ENCODE measurements at places on chromosomes 3 and 15.

DNA sequence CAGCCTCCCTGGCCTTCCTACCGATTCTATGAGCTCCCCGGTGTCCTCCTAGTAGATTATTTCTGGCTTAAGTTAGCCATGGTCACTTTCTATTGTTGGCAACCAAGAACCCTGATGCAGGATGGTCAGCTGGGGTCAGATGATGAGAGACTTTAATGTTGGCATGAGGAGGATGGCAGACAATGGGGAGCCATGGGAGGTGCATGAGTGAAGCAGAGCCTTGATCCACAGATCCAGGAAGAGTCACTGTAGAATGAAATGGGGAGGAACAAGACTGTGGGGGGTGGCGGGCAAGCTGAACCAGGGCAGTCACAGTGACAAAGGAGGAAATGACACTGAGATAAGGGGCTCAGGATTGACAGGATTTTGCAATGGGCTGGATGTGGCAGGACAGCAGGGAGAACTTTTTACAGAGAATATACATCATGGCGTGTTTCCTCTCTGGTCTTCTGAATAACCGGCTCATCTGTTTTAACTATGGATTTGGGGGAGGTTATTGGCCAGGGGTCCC is 60.9 kb downstream of the RPLP1 start:
- no peak for DNase-seq

DNA sequence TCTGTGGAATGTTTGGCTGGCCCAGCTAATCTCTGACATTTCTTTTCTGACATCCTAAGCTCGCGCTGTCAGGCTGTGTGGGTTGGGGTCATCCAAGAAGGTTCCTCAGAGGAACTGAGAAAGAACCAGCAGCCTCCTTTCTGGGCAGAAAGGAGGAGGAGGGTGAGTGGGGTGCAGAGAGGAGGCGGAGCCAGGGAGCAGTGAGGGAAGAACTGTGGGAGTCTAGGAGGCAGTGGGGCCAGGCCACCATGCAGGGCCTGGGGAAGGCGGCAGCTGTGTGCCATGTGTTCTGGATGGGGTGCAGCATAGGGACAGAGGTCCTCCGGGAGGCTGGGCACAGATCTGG is 5.3 kb downstream of the SEMA7A start:
- no peak for DNase-seq

DNA sequence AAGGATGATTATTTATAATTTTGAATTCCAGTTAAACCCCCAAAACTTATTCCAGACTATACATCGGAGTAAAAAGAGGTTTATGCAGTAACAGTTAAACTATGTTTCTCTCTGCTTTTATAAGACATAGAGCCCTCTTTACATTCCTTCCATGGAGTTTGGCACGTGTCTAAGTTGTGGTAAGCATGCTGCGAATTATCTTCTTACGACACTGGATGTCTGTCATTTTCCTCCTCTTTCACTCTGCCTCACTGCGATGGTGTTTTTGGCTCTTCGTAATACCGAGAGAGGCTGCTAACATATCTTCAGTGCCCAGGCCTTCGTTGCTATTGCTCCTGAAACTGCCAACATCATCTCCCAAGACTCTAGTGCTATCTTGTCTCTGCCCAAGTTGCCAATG is 83.9 kb upstream of the TGFBR2 start:
- DNase-seq, result no peak

DNA sequence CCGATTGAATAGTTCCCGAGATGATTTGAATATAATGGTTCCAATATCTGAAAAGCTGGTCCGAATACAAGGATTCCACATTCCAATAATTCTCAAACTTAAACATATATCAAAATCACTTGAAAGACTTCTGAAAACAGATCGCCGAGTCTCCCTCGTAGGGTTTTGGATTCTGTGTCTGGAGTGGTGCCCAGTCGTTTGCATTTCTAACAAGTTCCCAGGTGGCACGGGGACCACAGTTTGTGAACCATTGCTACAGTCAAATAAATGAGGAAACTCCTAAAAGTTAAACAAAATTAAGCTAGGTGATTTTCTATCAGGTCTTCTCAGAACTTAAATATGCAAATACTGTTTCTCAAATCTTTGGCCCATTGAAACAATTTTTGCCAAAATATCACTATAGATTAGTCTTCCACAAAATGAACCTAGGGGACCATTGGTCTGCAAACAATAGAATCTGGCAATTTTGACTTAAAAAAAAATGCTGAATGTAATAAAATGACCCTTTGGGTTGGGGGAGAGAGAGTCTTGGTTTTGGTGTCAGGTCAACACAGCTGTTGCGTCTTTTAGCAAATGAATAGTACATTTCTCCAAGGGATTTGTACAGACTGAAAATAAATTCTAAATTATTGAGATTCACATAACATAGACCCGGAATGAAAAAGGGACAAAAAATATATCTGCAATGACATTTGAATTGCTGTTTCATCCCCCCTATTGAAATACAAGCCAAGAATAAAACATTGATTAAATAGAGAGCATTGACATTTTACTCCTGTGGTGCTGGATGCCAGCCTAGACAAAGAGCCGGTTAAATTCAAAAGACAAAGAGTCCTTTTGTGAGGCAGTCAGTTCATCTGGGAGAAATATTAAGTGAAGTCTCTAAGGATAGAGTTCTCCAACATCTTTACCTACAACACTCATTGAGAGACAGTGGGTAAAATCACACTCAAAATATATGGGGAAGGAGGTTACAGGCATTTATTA is 175.7 kb upstream of the ADAMTS9 start:
- DNase-seq, result no peak

- DNase-seq, result no peak
These were observed at the start of gene ARPP21 for GRCh38 chr3:35639254-35640186. TSS of gene ARPP21 (plus strand) at chr3:35639525. CDS start at chr3:35681752, 42,227 bp downstream.

DNA sequence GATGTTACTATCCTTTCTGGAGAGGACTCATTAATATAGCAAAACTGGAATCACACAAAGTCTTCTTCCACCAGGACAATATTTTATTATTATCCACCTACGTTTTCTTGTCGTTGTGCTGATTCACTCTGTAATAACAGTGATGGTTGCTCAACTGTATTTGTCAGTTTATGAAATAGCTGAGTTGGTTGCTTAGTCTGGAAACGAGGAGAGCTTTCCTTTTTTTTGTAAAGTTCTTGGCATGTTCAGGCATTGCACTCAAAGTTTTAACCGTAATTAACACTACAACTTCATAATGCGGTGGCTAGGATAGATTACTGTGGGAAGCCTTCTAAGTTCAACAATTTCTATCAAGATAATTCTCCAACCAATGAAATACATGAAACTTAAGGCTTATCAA is 131.2 kb downstream of the RAP2B start:
- DNase-seq, result no peak

DNA sequence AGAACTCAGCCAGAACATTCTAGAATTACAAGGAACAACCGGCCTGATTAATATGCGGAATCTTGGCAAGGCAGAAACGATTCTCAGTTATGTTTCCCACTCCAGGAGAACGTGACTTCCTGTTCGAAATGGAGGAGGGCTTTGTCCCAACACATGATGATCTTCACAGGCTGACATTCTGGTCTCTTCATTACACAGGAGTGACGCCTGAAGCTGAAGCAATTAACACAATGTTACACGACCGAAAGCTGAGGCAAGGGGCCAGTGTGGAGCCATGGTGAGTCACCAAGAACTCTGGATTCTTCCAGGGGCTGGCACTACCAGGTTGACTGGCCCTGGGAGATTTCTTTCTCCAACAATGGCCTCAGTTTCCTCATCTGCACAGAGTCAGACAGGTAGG is 40.9 kb downstream of the RFTN1 start:
- DNase-seq, result no peak

- no peak for DNase-seq
These were observed 57.1 kb upstream of the MBNL1 start for GRCh38 chr3:152211655-152212054.

GRCh38 chr3:130085881-130086280 is 4.2 kb downstream of the ALG1L2 start:
- DNase-seq, result no peak

DNA sequence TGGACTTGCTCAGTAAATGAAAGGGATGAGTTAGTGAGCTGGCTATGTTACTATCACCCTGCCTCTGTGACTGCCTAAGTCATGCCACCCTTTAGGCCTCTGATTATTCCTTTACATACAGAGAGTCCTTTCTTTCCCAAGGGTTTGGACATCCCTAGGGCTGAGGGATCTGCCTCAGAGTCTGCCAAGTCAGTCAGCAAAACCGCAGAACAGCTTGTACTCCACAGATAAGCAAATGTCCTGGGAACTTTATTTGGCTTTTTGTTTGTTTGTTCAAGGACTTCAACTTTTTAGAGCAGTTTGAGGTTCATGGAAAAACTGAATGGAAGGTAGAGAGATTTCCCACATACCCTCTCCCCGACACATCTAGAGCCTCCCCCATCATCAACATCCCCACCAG is 82.6 kb upstream of the TRIM42 start:
- DNase-seq, result no peak

DNA sequence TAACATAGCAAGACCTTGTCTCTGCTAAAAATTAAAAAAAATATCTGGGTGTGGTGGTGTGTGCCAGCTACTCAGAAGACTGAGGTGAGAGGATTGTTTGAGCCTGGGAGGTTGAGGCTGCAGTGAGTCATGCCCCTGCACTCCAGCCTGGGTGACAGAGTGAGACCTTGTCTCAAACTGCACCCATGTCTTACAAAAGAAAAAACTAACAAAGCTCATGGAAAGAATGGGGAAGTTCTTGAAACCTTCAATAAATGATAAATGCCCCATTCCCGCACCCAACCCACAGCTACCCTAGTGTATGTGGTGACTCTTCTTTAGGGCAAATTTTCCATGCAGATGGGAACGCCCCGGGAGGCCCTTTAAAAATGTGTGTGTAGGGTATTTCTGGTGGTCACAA is 28.3 kb downstream of the RPLP1 start:
- no peak for DNase-seq

- DNase-seq, result no peak
These were observed 157.7 kb upstream of the BCL6 start for GRCh38 chr3:187902936-187903335.

- DNase-seq, result no peak
These were observed 13.4 kb upstream of the FAM81A start for GRCh38 chr15:59424616-59425015.

GRCh38 chr15:97984157-97984556 is 23.7 kb downstream of the ARRDC4 start:
- no peak for DNase-seq

DNA sequence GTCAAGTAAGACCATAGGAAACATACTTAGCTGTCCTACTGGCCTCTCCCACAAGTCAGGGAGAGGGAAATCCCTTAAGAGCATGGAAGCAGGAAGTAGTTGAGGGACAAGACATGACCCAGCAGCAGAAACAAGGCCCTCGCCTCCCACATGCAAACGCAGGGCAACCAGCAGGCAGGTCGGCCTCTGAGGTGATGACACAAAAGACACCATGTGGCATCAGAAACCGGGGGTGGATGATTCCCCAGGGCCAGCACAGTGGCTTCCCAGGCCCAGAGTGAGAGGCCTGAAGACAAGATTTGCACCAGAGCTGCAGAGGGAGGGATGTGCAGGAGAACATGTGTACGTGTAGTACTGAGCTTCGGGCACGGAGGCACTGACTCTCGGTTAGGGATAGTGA is 26.3 kb downstream of the PXYLP1 start:
- DNase-seq, result no peak

GRCh38 chr3:41404582-41404981 is 205.3 kb downstream of the CTNNB1 start:
- DNase-seq, result no peak

DNA sequence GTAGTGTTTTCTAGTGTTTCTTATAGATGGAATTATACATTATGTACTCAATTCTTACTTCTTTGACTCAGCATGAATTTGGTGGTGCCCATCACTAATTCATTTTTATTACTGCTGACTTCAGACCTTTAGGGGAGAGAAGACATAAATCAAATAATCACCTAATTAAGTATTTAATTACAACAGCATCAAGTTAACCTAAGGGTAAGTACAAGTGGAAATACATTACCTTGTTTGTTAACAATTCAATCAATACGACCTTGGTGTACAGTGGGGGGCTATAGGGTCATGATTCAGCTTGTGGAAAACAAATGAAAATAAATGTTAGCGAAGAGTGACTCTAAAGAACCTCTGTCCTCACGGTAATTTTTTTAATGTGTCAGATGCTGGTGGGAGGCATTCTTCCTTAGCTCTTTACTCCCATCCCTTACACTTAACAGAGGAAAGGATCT is 538 bp upstream of the CAPN7 start:
- no peak for DNase-seq

DNA sequence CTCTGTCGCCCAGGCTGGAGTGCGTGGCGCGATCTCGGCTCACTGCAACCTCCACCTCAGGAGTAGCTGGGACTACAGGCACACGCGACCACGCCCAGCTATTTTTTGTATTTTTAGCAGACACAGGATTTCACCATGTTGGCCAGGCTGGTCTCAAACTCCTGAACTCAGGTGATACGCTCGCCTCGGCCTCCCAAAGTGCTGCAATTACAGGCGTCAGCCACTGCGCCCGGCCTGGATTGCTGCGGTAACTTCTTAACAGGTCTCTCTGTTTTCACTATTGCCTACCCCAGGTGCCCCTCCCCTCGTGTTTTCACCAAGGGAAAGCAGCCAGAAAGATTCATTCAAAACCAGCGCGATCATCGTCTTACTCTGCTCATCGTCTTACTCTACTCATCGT is 10.5 kb downstream of the ADAMTS7 start:
- DNase-seq, result no peak

DNA sequence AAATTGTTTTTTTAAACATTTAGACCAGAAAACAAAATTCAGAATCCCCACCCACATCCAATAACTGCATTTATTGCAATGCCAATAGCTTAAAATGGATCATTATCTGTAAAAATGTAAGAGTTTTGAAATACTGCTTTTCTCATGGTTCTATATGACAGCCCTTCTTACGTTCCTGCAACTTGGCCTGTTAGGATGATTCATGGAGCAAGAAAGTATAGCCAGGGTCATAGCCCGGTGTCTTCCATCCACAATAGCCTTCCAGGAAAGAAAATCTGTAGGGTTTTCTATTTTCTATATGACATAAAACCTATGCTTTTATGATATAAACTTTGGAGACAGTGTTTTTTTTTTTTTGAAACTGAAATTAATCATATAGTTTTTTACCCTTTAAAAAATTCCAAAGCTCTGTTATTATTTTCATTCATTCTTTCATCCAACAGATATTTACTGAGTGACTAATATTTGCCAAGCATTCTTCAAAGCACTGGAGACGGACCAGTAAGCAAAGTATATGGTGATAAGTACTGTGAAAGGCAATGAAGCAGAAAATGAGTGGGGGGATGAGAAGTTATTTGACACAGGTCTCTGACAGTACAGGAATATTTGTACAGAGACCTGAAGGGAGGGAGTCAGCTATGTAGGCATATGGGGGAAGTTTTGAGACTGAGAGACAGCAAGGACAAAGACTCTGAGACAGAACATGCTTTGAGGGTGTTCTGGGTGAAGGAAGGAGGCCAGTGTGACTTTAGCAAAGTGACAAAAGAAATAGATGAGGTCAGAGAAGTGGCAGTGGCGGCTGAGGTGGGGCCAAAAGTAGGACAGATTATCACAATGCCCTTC is 29.0 kb upstream of the SLC2A2 start:
- no peak for DNase-seq

- no peak for DNase-seq
These were observed 246.1 kb downstream of the ADAMTS17 start for GRCh38 chr15:100095541-100096247.
